ENCODE measurements at places on chromosomes 7 and 10.

DNA sequence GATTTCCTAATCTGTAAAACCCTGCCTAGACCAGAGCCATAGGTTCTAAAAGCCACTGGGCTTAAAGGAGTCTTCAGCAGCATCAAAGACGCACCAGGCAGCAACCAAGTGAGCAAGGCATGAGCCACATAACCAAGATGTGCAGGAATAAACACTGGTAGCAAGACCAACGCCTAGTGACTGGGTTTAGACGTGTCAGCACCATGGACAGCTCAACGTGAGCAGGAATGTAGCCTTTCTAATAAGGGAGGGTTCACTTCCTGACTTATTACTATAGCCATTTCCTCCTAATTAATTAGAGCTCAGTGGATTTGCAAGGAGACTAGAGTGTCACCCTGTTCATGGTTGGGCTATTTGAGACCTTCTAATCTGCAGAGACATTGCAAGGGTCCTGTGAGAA is 223.7 kb downstream of the LHFPL3 start:
- peak; percentile 31 for DNase-seq

GRCh38 chr10:48656914-48657305 is 27.8 kb upstream of the WDFY4 start:
- DNase-seq = no peak

GRCh38 chr7:49639808-49640207 is 133.6 kb upstream of the VWC2 start:
- no peak for DNase-seq

- no peak for DNase-seq
These were observed 92.2 kb downstream of the GRK5 start for GRCh38 chr10:119299531-119299930.

DNA sequence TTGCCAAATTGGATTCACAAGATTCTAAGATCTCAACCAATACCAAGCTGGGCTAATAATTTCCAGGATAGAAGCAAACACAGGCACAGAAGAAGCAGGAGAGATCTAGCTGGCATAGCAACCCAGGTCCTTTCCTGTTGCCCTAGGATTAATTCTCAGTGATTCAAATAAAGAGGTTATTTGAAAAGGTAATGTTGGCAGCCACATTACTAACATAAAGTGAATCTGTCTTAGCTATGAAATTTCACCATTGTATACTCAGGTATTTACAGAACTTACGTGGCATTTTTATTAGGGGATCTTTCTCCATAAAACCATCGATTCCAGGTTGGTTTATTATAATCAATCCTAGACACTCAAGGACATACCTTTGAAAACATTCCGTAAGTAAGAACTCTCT is 379.3 kb upstream of the POM121L12 start:
- DNase-seq = no peak

- no peak for DNase-seq
These were observed 22.1 kb downstream of the POT1 start for GRCh38 chr7:124907490-124907889.

- DNase-seq = no peak
These were observed 421.1 kb upstream of the SEMA3C start for GRCh38 chr7:81339946-81340345.

- no peak for DNase-seq
These were observed 67.3 kb downstream of the ANKIB1 start for GRCh38 chr7:92313055-92313454.

DNA sequence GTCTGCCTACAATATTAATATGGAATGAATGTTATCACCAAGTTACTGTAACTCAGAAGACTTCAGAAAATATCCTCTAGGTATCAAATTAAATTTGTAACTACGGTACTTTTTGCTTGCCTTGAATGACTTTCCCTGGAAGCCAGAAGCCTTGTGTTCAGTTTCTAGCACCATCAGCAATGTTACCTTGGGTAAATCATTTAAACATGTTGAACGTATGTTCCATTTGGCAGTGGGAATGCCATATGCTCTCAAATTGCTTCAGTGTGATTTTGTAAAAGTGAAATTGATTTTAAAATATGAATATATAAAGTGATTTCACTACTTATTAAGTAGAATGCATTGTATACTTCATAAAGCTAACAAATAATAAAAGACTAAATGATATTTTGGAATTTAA is 11.2 kb downstream of the RPA3 start:
- DNase-seq = no peak

DNA sequence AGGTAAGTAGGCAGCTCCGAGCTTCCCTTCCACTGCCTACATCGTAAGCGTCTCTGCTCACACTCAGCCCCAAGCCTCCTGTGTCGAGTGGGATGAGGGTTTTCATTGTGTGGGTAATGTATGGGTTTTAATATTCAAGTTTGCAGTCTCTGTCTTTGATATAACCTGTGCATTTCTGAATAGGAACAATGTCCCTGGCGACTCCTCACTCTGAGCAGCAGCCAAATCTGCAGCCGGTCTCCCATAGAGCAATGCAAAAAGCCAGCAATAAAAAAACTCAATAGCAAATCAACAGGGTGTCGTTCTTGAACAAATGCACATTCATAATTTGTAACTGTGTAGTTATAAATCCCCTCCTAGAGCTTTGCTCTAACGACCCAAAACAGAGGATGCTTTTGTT is 33.4 kb downstream of the PPP1R17 start:
- no peak for DNase-seq

GRCh38 chr7:101954499-101954898 is 137.1 kb downstream of the CUX1 start:
- no peak for DNase-seq

GRCh38 chr10:43282881-43283280 is 16.0 kb upstream of the RASGEF1A start:
- no peak for DNase-seq

GRCh38 chr7:35630024-35630972 is 64.6 kb downstream of the HERPUD2 start:
- no peak for DNase-seq

DNA sequence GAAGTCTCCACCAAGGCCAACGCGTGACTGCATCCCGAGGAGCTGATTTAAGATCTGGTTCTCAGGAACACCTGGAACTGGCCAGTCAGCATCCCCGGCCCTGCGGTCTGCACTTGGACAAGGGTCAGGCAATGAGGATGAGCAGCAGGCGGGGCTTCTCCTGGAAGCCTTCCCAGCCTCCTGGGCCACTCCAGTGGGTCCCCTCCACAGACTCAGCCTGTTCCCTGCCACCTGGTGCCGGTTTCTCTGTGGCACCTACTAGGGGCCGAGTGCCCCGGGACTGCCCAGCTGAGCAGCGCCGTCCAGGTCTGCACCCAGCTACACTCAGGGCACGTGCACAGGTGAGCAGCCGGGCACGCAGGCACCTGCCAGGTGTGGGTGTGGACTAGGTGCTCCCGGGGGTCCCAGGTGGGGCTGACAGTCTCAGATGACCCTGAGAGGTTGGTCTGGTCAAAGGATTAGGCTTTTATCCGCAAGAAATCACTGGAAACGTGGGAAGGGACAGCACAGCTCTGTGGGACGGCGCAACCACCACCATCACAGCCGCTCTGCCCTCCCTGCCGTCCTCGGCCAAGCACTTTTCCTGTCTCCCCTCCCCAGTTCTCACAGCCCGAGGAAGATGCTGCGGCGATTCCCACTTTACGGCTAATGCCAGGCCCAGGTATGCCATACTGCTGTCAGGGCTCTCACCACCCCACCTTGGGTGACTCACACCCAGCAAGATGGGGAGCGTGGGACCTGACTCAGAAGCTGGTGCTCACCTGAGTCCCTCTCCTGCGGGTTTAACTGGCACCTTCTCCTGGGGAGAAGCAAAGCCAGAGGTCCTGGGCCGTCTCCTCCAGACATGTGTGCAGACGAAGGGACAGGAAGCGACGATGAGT is 166.0 kb downstream of the RNF216 start:
- no peak for DNase-seq

DNA sequence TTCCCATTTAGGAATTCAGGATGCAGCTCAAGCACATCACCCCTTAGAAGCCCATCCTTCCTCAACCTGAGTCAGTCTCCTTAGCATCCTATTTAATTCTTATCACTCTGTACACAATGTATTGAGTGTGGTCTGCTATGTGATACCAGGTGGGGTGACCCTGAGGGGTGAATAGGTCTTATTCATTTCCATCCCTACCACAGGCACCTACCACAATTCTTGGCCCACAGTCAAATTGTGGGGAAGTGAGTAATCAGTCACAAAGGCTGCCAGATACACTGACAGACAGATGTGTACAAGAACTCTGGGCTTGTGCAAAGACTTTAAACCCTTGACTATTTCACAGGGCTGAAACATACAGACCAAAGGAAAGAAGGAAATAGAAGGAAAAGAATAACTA is 560.5 kb downstream of the PARD3 start:
- DNase-seq = peak; percentile 92

DNA sequence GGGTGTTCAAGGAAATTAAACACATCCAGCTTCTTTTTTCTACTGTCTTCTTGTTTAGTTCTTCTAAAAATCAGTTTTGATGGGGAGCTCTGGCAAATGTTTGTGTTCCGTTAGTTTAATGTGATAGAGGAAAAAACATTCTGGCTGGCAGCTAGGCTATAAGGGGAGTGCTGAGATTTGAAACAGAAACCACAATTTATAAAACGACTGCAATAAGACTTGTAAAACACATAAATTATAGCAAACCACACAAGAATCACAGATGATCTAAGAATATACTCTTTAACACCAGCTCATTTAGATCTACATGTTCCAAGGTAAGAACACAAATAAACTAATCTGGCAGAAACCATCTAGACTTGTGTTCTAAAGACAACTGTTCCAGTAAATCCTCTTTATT is 425.5 kb downstream of the CNTNAP2 start:
- no peak for DNase-seq

- no peak for DNase-seq
These were observed 99.6 kb downstream of the DNAH11 start for GRCh38 chr7:21642422-21642821.

- DNase-seq = no peak
These were observed 75.0 kb downstream of the ELFN1 start for GRCh38 chr7:1745018-1745532.

DNA sequence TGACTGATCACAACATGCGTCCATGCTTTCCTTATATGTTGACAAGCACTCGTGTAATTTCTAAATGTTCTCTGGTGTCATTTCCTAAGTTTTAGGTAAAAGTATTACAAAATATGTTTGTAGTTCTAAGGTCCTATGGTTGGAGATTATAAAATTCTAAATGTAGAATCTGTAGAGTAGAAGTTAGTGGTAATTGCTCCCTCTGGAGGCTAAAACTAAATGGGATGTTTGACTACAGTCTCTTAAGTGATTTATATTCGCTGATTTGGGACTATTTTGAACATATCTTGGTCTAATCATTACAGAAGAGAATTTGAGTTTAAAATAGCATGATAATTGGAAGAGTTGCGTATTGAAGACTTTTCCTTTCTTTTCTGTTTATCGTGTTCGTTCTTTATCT is 74.1 kb downstream of the ZMYND11 start:
- DNase-seq = no peak

DNA sequence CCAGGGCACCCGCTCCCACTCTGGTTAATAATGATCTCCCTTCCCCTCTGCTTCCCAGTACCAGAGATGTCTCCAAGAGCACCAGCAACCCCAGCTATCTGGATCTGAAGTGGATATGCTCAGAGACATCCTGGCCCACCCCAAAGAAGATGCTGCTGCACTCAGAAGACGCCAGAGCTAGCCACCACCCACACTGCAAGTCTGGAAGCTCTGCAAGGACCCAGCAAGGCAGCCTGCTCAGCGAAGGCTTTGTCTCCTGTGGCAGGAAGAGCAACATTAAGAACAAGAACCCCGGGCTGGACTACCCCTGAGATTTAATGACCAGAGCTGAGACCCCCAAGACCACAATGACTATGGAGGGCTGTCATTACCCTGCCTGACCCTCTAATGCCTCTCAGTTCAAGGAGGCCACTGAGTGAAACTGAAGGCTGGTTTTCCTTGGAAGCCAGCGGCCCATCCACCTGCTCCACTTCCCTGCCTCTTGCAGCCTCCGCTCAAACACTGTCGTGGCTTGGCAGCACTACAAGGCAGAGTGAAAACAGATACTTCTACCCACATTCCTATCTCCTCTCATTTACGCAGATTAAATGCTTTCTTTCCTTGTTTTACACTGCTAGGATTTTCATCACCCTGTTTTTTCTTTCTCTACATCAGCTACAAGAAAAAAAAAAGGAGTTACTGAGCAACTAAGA is 202.2 kb downstream of the SNX10 start:
- no peak for DNase-seq

DNA sequence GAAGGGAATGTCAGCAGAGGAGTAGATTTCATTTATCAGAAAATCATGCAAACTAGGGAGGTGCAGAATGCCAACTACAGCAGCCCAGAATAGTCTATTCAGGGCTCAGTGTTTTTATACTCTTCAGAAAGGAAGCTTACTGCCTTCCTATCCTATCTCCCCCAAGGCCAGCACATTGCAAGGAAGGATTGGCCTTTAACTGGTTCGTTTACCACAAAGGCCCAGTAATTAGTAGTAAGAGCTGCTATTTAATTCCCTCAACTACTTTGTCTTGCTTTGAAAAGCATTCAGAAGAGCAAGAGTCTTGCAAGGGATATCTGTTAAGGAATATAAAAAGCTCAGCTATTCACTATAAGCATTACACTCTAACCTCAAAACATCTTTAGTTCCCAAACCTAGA is 86.4 kb upstream of the RNF148 start:
- DNase-seq = no peak

GRCh38 chr10:110013630-110014293 is 6.0 kb downstream of the ADD3 start:
- DNase-seq = peak; percentile 35

- no peak for DNase-seq
These were observed 26.4 kb upstream of the IL6 start for GRCh38 chr7:22700559-22701002.

DNA sequence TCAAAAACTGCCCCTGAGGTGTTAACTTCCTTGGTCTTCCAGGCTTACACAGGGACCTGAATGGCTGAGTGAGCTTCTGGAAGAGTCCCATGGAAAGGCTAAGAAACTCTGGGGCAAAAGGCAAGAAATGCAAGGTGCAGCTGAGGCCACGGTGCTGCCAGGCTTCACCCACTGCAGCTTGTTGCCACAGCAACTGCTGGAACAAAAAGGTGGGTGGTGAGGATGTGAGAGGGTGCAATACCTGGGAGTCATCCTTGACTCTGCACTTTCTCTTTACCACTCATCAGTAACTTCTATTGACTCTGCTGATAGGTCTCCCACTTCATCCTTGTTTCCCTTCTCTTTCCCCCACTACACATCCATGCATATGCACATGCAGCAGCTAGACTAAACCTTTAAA is 258.6 kb downstream of the BMPER start:
- DNase-seq = no peak

DNA sequence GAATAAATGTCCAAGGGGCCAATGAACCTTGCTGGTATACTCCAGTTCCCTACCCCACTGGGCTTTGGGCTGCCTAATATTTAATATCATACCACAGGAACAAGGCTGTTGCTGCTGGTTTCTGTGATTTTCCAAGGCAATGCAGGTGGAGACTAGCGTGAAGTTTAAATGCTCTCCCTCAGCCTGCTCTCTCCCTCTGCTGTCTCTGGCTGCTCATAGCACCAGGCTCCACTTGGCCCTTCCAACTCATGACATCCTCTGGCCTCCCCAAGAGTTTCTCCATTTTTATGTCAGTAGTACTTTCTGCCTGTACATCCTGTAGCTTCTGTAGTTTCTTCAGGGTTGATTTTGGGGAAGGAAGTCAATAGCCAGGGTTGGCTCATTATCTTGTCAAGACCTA is 103.5 kb downstream of the LHFPL3 start:
- no peak for DNase-seq
